ENCODE measurements at places on chromosomes 1 and 21.

- DNase-seq, result peak; percentile 37
These were observed 1.6 kb upstream of the TMCC2 start for GRCh38 chr1:205225901-205226765.

DNA sequence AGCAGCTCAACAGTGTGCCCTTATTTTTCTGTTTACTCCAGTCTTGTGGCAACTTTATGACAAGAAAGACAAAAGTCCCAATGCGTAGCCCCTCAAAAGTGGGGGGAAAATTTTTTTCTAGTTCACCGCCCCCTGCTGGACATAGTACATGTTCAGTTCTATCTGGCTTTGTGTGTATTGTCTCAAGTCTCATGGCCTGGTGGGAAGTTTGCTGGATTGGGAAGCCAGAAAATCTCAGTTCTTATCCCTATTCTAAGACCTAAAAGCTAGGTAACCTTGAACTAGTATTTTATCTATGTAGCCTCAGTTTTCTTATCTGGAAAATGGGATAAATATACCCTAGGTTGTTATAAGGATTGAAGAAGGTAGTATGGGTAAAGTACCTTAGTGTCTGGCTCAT, 55.8 kb upstream of the LDLRAP1 start:
- no peak for DNase-seq

- no peak for DNase-seq
These were observed 10.3 kb downstream of the KDF1 start for GRCh38 chr1:26949926-26950319.

DNA sequence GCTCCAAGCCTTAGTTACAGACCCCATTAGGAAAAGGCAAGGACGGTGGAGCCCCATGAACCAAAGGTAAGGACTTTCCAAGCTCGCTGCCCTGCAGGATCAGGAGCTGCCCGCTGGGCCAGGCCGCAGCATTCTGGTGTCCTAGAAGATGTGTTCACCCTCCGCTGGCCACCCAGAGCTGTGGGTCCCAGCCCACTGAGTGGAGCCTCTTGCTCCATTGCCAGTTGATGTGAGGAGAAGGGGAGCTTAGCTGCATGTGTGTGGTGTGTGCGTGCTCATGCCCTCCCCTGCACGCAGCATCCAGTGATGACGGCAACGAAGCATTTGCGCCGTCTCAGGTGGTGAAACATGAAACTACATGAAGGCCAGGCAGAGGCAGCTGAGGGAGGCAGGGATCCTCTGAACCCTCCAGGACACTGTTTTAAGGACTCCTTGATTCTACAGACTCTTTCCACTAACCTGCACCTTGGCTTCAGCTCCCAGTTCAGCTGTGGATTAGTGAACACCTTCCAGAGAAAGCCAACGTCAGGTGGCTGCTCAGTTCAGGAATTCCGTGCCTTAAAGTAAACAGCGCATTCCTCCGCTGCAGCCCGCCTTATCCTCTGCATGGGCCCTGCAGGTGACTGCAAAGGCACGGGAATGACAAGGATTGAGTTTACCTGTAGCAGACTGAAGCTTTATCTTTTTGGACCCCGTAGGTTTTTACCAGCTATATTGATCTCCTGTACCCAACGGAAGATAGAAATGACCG, 48.7 kb downstream of the SMYD2 start:
- DNase-seq, result no peak

GRCh38 chr1:12734651-12735050, 11.3 kb upstream of the CFAP107 start:
- no peak for DNase-seq

DNA sequence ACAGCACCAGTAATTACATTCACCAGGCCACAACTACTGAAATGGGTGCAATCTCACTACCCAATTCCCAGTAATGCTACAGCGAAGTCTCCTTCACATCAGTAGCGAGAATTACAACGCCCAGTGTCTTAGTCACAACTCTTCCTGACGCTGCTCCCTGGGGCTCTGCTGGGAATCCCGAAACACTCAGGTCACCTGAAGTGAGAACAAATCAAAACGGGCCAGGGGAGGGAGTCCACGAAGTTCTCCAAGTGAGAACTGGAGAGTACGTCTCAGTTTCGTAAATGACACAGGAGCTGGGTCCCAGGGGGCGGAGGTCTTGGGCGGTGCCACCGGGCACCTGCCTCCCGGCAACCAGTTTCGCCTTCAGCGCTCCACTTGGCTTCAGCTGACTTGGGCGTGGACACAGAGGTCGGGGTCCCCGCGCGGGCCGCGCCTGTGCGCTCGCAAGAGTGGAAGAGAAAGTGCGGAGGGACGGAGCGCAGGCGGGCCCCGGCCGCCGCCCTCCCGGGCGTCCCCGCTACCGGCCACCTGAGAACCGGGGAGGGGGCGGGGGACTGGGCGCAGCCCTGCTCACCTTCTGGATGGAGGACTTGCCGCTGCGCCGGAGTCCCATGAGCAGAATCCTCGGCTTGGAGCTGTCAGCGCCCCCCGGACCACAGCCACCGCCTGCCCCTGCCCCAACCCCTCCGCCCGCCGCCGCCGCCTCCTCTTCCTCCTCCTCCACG, 575 bp downstream of the RRAGC start:
- peak; percentile 53 for DNase-seq

DNA sequence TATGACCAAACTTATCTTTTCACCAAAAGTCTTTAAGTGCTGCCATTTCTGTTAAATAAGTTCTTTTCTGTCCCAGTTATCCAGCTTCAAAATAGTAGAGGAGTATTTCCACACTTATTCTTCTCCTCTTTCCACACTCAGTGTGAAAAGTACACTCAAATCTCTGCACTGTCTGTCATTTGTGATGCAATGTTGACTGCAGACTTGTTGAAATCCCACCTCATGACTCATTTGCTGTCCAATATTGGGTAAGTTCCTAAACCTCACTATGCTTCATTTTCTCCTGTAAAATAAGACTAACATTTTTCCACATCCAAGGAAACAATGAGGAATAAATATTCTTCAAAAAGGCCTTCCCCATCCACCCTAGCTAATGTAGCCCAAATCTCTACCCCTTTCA, 17.5 kb downstream of the LRRIQ3 start:
- DNase-seq, result no peak

DNA sequence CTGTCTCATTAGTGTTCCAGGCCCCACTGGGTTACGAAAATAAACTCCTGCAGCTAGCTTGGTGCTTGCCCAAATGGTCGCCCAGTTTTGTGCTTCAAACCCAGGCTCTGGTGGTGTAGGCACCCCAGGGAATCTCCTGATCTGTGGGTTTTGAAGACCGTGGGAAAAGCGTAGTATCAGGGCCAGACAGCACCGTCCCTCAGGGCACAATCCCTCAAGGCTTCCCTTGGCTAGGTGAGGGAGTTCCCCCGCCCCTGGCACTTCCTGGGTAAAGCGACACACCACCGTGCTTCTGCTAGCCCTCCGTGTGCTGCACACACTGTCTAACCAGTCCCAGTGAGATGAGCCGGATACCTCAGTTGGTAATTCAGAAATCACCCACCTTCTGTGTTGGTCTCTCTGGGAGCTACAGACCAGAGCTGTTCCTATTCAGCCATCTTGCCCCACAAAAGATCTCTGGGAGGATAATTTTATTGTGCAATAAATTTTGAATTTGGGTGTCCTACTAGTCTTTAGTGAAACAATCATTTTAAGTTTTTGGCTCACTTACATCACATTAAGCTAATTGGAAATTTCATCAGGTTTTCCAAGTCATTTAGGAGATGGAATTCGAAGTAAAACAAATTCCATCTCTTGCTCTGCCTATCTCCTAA, 9.4 kb upstream of the SLC25A24 start:
- no peak for DNase-seq

GRCh38 chr21:42852925-42853570, 26.3 kb downstream of the WDR4 start:
- DNase-seq, result no peak

GRCh38 chr1:6446665-6447015, 19.3 kb downstream of the TNFRSF25 start:
- no peak for DNase-seq

GRCh38 chr1:116506132-116507004, 64.5 kb downstream of the CD58 start:
- DNase-seq, result no peak

DNA sequence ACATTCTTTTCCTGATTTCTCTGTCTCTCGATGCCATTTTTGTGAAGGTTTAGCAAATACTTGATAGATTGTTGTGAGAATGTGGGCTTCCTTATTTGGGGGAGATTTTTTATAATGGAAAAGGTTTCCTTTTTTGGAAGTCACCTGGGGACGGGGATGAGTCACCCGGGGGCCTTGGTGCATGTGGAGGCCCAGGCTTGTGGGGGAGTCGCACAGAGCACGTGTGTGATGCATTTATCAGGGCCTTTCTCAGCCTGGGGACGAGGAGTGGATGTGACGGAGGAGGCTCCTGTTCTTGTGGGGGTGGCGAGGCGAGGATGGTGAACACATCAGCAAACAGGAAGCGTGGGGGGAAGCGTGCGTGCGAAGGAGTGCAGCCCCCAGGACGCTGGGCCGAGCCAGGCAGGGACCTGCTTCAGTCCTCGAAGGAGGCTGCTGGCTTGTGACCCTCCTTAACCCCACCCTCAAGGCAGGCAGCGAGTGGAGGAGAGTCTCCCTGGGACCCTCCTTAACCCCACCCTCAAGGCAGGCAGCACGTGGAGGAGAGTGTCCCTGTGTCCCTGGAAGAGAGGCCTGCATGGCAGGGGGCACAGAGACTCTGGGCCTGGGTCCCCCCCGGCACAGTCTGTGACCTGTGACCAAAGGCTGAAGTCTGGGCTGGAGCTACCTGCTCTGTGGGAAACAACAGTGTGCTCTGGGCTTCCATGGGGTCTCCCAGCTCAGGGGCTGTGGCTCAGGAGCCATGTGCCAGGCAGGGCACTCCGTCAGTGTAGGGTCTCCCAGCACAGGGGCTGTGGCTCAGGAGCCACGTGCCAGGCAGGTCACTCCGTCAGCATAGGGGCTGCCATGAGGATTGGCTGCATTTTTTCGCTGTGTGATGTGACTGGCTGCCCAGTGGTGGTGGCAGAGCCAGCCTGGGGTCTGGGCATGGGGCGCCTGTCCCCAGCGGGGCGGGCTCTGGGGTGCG, 57.2 kb downstream of the AGPAT3 start:
- no peak for DNase-seq

DNA sequence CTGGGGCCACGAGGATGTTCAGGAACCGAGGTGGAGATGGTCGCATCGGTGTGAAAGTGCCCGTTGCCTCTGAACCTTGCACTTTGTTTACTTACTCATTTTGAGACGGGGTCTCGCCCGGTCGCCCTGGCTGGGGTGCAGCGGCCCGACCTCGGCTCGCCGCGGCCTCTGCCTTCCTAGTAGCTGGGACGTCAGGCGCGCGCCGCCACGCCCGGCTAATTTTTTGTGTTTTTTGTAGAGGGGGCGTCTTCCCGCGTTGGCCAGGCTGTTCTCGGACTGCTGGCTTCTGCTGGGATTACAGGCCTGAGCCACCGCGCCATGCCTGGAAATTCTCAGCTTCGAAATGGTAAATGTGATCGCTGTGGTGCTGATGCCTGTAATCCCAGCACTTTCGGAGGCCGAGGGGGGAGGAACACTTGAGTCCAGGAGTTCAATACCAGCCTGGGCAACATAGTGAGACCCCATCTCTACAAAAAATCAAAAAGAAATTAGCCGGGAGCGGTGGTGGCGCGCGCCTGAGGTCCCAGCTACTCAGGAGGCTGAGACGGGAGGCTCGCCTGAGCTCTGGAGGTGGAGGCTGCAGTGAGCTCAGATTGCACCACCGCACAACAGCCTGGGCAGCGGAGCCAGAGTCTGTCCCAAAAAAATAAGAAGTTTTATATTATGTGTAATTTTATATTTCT, 684 bp upstream of the MRPL20 start:
- peak; percentile 35 for DNase-seq

DNA sequence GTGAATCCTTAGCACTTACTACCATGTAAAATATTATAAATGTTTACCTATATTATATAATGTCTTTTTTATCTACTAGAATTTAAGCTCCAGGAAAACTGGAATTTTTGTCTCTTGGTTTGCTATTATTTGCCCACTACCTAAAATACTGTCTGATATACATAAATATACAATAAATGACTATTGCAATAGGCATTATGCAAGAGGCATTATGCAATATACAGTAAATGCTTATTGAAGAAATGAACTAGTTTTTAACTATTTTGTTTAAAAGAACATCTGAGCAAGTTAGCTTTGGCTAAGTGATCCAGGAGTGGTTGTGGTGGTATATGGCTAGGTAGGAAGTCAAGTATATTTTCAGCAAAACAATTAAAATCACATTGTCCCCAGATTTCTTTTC, 640.2 kb upstream of the PKN2 start:
- no peak for DNase-seq

GRCh38 chr1:101136739-101137138, 100.1 kb upstream of the S1PR1 start:
- no peak for DNase-seq

- DNase-seq, result no peak
These were observed 51.2 kb upstream of the FMOD start for GRCh38 chr1:203402152-203402551.

DNA sequence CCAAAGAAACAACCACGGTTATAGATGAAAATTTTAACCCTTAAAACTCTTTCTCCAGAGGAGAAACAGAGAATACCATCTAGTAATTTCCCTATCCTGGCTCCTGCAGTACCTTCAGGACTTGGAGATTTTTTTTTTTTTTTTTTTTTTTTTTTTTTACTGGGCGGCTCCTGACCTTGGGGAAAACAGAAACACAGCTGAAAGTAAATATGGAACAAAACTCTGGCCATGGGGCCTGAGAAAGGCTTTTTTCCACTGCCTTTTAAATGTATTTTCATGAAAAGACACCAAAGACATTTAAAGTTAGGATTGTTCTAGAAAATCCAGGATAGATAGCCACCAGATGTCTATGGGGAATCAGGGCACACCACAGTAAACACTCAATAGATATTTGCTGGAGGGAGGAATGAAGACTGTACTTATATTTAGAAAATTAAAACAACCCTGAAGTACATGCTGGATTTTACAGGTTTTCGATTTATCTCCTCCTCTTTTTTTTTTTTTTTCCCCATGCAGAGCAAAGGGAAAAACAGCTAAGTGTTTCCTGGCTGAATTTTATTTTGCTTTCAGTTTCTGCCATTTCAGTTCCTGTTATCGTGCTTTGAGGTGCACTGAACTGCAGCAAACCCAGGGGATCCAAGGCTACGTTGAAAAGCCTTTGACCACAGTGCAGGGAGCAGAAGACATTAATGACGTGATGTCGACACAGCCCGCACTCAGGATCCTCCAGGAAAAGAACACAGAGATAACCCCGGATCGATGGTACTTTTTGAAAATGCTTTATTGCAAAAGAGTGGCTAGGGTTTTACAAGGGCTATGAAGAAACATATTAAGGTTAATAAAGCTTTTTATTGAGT, 35.7 kb upstream of the CNN3 start:
- DNase-seq, result peak; percentile 45

All from tongue (tissue), 3 donors.